Ascending aorta (tissue), 2 donors: ENCODE measurements at places on chromosomes 11 and 22.

GRCh38 chr11:46149342-46149741 lies 28.1 kb upstream of the PHF21A start:
- DNase-seq: no peak

DNA sequence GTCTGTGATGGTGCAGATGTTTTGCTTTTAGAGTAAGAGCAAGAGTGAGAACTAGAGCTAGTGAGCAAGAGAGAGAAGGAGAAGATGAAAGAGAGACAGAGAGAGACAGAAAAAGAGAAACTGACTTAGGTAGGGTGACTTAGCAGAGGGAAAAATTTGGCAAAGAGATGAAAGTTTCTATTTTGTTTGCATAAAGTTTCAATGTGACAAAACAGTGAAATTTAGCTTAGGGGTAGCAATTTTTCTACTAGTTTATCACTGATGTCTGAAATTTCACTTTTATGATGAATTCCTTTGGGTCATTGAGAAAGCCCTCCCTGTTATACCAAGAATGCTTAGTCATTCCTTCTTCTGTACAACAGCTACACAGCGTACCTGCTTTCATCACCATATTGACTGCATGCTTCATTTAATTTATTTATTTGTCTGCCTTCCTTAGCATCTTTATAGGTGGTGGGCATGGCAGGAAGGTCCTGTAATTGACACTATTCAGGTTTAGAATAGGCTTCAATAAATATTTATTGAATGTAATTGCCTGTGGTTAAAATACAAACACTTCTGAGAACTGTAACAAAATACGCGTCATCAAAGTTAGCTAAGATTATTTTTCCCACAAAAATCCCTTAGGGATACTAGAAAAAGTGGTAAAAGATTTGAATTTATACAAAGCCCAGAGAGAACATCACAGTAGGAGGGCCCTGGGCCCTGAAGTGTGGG lies 19.9 kb upstream of the CTSC start:
- no peak for DNase-seq

DNA sequence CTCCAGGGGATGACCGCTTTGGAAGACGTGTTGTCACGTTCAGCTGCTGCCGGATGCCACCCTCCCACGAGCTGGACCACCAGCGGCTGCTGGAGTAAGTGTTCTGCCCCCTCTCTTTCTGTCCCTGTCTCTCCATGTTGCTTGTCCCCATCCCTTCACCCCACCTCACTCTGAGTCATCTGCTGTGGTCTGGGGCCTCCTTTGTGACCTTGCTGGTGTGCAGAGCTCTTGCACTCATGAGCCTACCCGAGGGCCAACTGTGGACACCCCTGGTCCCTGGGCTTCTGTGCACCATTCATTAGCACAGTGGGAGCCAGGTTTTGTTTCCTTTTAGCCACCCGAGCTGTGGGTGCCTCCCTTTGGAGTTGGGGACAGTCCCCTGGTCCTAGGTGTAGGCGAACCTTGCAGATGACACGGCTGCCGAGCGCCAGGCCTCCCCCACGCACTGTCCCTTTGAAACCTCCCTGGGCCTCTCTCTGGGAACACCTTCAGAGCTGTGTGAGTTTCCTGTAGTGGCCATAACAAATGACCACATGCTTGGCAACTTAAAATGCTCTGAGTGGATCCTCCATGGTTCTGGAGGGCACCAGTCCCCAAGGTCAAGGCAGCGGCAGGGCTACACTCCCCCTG lies 49.8 kb downstream of the ARHGAP8 start:
- no peak for DNase-seq

DNA sequence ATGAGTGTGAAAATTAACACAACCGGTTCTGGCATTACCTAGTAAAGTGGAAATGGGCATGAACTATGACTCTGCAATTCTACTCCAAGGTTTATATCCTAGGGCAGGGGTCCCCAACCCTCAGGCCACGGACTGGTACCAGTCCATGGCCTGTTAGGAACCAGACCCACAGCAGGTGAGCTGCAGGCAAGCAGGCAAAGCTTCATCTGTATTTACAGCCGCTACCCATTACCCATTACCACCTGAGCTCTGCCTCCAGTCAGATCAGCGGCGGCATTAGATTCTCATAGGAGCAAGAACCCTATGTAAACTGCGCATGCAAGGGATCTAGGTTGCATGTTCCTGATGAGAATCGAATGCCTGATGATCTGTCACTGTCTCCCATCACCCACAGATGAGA lies 49.8 kb downstream of the MORC2 start:
- no peak for DNase-seq

DNA sequence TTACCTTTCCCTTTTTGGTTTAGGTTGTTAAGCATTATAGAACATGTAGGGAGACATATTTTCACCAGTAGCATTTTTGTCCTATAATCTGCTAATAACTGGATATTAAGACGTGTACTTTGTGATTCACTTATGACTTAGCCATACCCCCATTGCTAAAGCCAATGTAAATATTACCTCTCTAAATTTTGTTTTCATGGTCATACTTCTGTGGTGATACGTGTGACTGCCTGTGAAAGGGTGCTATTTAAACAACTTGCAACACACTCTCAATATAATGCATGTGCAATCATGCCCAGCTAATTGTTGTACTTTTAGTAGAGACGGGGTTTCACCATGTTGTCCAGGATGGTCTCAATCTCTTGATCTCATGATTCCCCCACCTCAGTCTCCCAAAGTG lies 36.2 kb upstream of the PAK1 start:
- no peak for DNase-seq

DNA sequence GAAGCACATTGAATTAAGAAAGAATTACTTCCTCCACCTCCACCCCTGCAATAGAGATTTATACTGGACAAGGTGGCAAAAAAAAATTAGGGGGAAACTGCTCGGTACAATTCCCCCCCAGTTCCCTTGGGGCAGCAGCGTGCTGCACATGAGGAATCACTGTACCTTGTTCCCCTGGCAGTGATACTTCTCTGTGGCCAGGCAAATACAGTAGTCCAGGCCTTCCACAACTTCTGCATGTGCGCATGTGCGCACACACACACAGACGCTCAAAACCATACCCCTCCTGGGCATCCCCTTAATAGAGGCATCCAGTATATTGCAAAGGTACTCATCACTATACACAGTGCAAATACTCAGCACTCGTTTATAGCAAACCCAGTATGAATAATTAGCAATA lies 68.9 kb downstream of the ARFGAP2 start:
- DNase-seq: no peak

DNA sequence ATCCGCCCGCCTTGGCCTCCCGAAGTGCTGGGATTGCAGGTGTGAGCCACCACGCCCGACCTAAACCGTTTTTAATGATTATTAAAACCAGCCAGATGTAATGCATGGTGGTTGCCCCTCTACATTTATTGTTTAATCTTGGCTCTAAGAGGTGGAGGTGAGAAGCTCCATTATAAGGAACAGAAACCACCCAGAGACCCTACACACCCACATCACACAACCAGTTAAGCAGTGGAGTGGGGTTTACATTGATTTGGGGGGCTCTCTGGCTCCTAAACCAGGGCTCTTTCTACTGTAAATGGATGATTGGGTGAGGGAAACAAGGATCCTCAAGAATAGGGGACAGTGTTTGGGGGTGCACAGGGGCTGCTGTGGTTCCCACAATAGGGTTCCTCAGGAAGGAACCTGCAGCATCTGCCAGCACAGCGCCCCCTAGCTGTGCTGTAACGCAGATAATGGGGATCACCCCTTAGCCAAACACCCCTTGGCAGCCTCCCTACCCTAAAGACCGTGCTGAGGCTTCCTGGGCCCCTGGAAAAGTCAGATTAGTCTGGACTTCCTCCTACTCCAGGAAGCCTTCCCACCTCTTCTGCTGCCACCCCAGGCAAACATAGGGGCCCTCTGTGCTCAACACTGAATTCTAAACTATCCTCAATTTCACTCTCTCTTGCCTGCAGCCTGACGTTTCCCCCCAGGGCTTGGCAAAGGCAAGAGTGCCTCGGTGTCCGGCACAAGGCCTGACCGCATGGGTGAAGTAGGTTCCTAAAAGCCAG lies 2.4 kb downstream of the MPST start:
- no peak for DNase-seq
